G401 (cell line): ENCODE measurements at places on chromosomes 4 and X. TPM values are rescaled to one million over a fixed set of nuclear protein-coding genes. Genes with fewer than 3 reads are reported as not detected.

EDA2R gene
- total RNA-seq: 5.8 and 8.3 TPM in 2 replicates

RAB39B gene
- total RNA-seq: 0.68 and 1.6 TPM in 2 replicates

SLC7A11 gene
- total RNA-seq: 1.9 and 3.8 TPM in 2 replicates

PLAC1 gene
- total RNA-seq: 0.47 TPM in 1 of 2 replicates, not detected in the other

STK32B gene
- total RNA-seq: 0.06 and 1.9 TPM in 2 replicates

PIN4 gene
- total RNA-seq: 13.3 and 19.6 TPM in 2 replicates

TLR2 gene
- not detected in 2 replicates for total RNA-seq

HS3ST1 gene
- total RNA-seq: not detected in 2 replicates

ENPEP gene
- not detected in 2 replicates for total RNA-seq

DUX4 gene
- not detected in 2 replicates for total RNA-seq

FRAS1 gene
- total RNA-seq: not detected in 2 replicates

SOX3 gene
- total RNA-seq: not detected in 2 replicates

CLIC2 gene
- total RNA-seq: 1.4 TPM in 1 of 2 replicates, not detected in the other

VAMP7 gene
- total RNA-seq: 39.6 and 49.6 TPM in 2 replicates

POU4F2 gene
- not detected in 2 replicates for total RNA-seq
